ENCODE measurements at places on chromosomes 6 and 20.

- H3K36me3 ChIP-seq, result no peaks in the 10 kb centered on the region
- no peak overlapping the region for H3K4me3 ChIP-seq
- DNase-seq, result no peak
- H3K27ac ChIP-seq, result peak overlapping the region; percentile 67
Observed at GRCh38 chr6:79543886-79544285, 6.7 kb upstream of the LCA5 start.

DNA sequence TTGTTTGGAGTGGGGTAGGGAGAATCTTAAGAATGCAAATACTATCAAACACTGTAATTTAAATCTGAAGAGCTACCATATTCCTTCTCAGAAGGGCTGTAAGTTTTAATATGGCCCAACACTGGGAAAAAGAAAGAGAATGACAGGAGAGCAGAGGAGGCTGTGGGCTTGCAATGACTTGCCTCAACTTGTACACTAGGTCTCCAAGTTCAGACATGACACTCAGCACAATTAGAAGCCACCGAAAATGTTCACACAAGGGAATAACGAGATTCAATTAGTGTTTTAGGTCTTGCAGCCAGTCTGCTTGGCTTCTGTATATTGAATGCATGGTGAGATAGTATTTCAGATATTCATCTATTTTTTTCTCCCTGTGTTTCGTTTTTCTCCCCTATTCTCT, 89.4 kb downstream of the HS3ST5 start:
- H3K4me1 ChIP-seq, result no peaks in the 10 kb centered on the region
- no peaks in the 10 kb centered on the region for H3K27me3 ChIP-seq
- no peaks in the 10 kb centered on the region for H3K36me3 ChIP-seq
- DNase-seq, result no peak
- no peak overlapping the region for H3K27ac ChIP-seq

- peaks cover 12% of the 10 kb centered on the region for H3K27me3 ChIP-seq
- H3K4me1 ChIP-seq, result no peaks in the 10 kb centered on the region
- H3K36me3 ChIP-seq, result no peaks in the 10 kb centered on the region
- H3K4me3 ChIP-seq, result no peak overlapping the region
Observed at GRCh38 chr6:34063651-34064050, 82.2 kb downstream of the GRM4 start.

DNA sequence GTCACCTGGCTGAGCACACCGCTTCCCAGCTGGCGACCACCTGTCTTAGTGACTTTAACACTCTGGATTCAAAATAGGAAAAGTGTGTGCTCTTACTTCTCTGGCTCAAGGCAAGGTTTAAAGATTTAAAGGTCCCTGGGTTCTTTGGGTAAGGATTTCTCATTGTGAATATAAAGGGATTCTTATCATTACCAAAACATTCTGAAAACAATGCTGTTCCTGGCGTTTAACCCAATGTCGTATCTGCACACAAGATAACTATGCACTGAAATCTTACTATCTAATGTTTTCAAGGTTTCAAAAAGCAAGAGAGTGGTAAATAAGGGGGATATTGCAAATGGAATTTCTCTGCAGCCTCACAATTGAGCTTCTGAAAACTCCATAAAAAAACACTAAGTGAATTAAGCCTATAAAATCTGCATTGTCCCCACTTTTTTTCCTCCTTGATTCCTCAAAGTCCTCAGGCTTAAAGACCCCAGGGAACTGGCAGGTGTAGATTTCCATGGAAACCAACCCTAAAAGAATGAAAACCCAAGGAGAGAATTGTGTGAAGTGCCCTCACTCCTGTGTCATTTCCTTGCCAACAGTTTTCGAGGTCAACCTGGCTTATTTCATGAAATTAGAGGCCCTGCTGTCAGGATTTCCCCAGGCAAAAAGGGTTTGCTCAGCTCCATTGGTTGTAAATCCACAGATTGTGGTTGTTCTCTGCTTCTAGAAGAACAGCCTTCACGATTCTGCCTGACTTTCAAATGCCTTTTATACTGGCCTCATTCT, 44.0 kb downstream of the BMP2 start:
- no peak for DNase-seq
- H3K4me1 ChIP-seq, result no peaks in the 10 kb centered on the region
- H3K27ac ChIP-seq, result no peak overlapping the region
- no peaks in the 10 kb centered on the region for H3K36me3 ChIP-seq
- no peaks in the 10 kb centered on the region for H3K27me3 ChIP-seq

GRCh38 chr20:9498322-9498721, 16.1 kb upstream of the LAMP5 start:
- no peak for DNase-seq
- no peaks in the 10 kb centered on the region for H3K27me3 ChIP-seq
- no peaks in the 10 kb centered on the region for H3K36me3 ChIP-seq
- no peak overlapping the region for H3K27ac ChIP-seq

DNA sequence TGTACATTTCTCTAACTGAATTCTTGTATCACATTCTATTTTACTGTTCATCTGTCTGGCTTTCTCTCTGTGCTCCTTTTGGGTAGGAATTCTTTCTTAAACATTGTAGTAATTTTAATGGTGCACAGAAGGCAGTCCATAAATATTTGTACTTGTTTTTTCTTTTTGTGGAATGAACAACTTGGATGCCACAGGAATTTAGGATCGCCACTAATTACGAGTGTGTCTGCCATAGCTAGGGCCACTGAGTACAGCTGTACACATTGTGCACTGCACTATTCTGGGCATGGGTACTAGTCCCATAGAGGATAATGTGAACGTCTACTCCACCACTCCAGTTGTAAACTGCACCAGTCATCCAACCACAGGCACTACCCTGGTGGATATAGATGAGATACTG, 39.3 kb upstream of the TMEM200A start:
- H3K4me1 ChIP-seq, result no peaks in the 10 kb centered on the region
- H3K27me3 ChIP-seq, result no peaks in the 10 kb centered on the region
- DNase-seq, result no peak
- H3K27ac ChIP-seq, result no peak overlapping the region

GRCh38 chr6:99364026-99364425, 14.6 kb upstream of the FAXC start:
- H3K4me3 ChIP-seq, result no peak overlapping the region
- peaks cover 3% of the 10 kb centered on the region for H3K36me3 ChIP-seq
- no peaks in the 10 kb centered on the region for H3K4me1 ChIP-seq

- no peaks in the 10 kb centered on the region for H3K27me3 ChIP-seq
- no peak overlapping the region for H3K4me3 ChIP-seq
- no peak overlapping the region for H3K27ac ChIP-seq
Observed at GRCh38 chr6:138429761-138430160, 25.7 kb downstream of the HEBP2 start.

- no peaks in the 10 kb centered on the region for H3K36me3 ChIP-seq
- H3K4me3 ChIP-seq, result no peak overlapping the region
- no peak for DNase-seq
- no peaks in the 10 kb centered on the region for H3K27me3 ChIP-seq
Observed at GRCh38 chr6:19052219-19052618, 665.1 kb downstream of the RNF144B start.

DNA sequence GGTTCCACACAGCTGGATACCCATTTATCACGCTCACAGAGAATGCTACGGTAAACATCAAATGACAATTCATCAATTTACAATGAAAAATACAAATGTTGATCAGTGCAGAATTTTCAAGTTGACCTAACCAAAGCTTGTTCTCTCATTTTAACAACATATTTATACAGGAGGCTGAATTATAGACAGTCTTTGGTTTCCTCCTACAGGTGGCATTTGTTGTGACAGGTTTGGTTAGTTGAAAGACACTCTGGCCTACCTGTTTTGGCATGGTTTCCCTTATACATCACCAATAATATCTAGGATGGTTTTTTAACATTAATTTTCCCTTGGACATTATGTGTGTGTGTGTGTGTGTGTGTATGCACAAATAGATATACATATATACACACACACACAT, 642.5 kb upstream of the MMS22L start:
- no peaks in the 10 kb centered on the region for H3K36me3 ChIP-seq
- no peak for DNase-seq
- H3K27me3 ChIP-seq, result no peaks in the 10 kb centered on the region
- H3K27ac ChIP-seq, result no peak overlapping the region

- no peaks in the 10 kb centered on the region for H3K27me3 ChIP-seq
- no peak overlapping the region for H3K4me3 ChIP-seq
- no peak for DNase-seq
- no peaks in the 10 kb centered on the region for H3K4me1 ChIP-seq
Observed at GRCh38 chr20:44137266-44137801, 49.7 kb downstream of the JPH2 start.

DNA sequence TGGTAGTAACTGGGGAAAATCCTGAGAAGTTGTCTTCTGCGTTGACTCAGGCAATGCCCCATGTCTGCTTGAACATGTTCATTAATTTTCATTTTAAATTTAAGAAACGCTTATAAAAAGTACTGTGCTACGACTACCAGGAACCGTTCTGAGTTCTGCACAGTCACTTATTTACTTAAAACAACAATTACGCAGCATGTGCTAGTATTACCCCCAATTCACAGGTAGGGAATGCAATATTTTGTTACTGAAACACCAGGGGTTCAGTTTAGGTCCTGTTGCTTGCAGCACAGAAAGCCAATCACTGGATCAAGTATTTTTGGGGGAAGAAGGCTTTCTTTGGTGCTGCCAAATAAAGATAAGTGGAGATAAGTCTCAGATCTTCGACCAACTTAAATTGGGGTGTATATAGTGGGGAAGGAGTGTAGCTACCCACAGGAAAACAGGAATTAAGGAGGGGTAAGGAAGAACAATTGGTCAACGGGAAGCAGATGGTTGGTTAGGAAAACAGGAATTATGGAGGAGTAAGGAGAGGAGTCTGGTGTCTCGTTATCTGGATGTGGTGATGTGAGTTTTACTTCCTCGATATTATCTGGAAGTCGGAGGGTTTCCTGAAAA, 5.2 kb upstream of the LRP11 start:
- no peaks in the 10 kb centered on the region for H3K4me1 ChIP-seq
- H3K4me3 ChIP-seq, result no peak overlapping the region
- H3K27me3 ChIP-seq, result no peaks in the 10 kb centered on the region
- DNase-seq, result no peak
- H3K27ac ChIP-seq, result no peak overlapping the region

GRCh38 chr6:87714093-87714842, 12.2 kb upstream of the AKIRIN2 start:
- no peak for DNase-seq
- H3K4me3 ChIP-seq, result no peak overlapping the region
- no peaks in the 10 kb centered on the region for H3K27me3 ChIP-seq
- no peaks in the 10 kb centered on the region for H3K36me3 ChIP-seq
- H3K27ac ChIP-seq, result no peak overlapping the region

DNA sequence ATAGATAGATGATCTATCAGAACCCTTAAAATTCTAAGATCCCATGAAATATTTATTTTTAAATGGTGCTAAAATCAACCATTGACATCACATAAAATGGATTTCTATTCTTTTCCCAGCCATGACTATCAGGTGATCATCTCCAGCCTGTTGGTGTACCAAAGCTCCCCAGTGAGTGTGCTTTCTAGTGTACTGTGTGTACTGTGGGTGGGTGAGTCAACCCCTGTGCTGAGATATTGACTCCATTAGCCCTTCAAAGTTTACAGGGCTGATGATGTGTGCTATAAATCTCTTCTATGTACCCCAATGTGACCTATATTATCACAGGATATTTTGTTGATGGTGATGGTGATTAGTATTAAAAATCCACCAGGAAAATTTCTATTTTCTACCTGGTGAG, 344.6 kb downstream of the MMUT start:
- DNase-seq, result no peak
- no peaks in the 10 kb centered on the region for H3K4me1 ChIP-seq
- H3K27me3 ChIP-seq, result no peaks in the 10 kb centered on the region
- no peak overlapping the region for H3K4me3 ChIP-seq
- H3K36me3 ChIP-seq, result no peaks in the 10 kb centered on the region

GRCh38 chr6:47650553-47651432, 47.6 kb upstream of the ADGRF4 start:
- DNase-seq, result no peak
- no peaks in the 10 kb centered on the region for H3K4me1 ChIP-seq
- no peak overlapping the region for H3K27ac ChIP-seq
- H3K36me3 ChIP-seq, result no peaks in the 10 kb centered on the region
- no peak overlapping the region for H3K4me3 ChIP-seq
- H3K27me3 ChIP-seq, result no peaks in the 10 kb centered on the region

- DNase-seq, result no peak
- H3K27me3 ChIP-seq, result no peaks in the 10 kb centered on the region
- H3K4me3 ChIP-seq, result no peak overlapping the region
- H3K4me1 ChIP-seq, result no peaks in the 10 kb centered on the region
- H3K36me3 ChIP-seq, result no peaks in the 10 kb centered on the region
- H3K27ac ChIP-seq, result no peak overlapping the region
Observed at GRCh38 chr6:145621776-145622175, 113.5 kb downstream of the EPM2A start.
